ENCODE measurements at places on chromosomes 2 and 18. TPM values are rescaled to one million over a fixed set of nuclear protein-coding genes. Genes with fewer than 3 reads are reported as not detected.

Gene CXCR1
- total RNA-seq, result not detected

Gene UGT1A5
- not detected for total RNA-seq

Gene UGT1A4
- total RNA-seq, result not detected

Gene NT5DC4
- total RNA-seq, result not detected

Gene LIPG
- not detected for total RNA-seq

Gene SIX3
- total RNA-seq, result not detected

Gene CHMP1B
- 71.2 TPM for total RNA-seq

Gene PDE1A
- total RNA-seq, result not detected

Gene PDCD1
- total RNA-seq, result 8.0 TPM
